ENCODE measurements at places on chromosomes 2 and 18. TPM values are rescaled to one million over a fixed set of nuclear protein-coding genes. Genes with fewer than 3 reads are reported as not detected.

GRCh38 chr2:18749912-18750526, 160.7 kb upstream of the NT5C1B start:
- no peak for DNase-seq

GRCh38 chr2:43111788-43112554, 114.4 kb downstream of the ZFP36L2 start:
- DNase-seq = peak; percentile 58

DNA sequence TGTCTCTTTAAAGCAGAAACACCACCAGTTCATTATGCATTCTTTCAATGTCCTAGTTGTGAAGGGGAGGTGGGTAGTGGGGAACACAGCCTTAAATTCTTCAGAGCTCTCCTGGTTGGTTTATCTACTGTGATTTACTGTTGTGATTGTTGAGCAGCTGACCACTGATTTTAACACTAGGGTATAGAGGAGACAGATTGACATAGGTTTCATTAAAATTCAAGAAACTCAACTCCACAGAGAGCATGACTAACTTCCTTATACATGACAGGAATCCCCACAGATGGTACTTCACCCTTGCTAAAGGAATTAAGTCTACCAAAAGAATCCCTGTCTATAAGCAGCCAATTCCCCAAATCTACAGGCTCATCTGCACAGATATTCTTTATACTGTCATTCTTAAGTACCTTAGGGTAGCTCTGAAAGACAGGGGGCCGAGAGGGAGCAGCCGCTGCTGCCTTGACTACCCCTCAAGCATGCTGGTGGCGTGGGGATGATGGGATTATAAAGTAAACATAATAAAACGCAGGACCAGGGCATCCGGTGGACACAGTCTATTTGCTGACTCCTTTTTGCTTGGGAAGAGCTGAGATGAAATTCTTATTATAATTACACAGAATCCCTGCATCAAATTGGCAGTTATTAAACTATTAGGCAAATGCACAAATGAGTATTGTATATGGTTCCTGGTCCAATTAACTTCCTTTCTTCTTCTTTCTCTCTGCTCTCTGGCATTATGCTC, 1377.6 kb upstream of the PIK3C3 start:
- no peak for DNase-seq

GRCh38 chr2:107635883-107636282, 190.8 kb upstream of the RGPD4 start:
- no peak for DNase-seq

DNA sequence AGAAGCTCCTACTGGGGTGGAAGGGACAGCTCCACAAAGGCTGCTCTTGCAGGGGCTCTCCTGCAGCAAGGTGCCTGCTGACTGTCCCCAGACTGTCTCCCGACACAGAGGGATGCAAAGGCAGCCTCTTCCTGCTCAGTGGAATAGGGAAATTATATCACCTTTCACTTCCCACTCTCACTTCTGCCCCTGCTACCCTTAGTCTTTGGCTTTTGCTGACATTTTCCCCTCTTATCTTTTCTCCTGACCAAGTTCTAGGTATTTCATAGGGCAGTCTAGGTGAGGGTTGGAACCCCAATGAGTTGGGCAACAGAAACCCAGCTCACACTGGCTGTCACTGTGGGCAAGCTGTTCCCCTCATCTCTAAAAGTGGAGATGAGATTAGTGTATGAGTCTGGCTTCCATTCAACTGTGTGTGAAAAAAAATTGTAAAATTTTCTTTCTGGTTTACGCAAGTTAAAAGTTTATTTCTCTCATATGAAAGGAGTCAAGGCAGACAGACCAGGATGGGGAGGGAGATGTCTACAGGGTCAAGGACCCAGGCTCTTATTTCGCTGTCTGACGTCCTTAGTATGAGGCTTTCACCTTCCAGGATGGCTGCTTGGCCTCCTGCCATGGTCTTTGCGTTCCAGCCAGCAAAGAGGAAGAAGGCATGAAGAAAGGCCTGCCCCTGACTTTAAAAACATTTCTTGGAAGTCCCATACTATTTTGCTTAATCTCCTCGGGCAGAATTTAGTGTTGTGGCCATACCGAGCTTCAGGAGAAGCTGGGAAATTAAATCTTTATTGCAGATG, 7.5 kb upstream of the MOCOS start:
- peak; percentile 90 for DNase-seq

DNA sequence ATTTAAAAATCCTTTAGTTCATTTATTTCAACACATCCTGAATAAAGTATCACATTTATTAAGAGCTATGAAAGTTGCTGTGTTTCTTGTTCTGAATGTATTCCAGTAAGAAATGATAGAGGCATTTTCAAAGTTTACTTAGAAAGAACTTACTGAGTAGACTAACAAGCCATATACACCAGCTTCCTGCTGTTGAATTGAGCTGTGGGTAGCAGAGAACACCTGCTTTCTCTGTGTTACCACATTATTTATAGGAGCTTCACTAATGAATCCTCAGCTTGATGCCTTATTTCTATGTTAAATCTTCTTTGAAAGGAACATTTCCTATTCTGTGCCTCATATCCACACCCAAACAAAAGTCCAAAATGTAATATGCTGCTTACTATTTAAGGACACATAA, 115.4 kb downstream of the CCDC141 start:
- DNase-seq = no peak

DNA sequence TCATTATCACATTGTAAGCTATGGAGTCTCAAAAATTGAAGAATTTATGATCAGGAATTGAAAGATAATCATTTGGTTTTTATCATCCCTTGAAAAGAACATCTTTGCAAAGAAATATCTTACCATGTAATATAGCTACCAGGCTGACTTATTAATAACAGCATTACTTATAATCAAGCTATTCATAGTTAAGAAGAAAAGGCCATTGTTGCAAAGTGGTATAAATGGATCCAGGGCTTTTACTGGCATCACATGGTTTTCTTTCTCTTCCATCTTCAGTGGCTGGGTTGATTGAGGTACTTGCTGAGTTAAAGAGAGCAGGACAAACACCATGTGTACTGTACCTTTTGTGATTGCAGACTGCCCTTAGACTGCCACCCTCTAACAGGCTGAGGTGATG, 39.6 kb downstream of the MFSD6 start:
- DNase-seq = no peak

DNA sequence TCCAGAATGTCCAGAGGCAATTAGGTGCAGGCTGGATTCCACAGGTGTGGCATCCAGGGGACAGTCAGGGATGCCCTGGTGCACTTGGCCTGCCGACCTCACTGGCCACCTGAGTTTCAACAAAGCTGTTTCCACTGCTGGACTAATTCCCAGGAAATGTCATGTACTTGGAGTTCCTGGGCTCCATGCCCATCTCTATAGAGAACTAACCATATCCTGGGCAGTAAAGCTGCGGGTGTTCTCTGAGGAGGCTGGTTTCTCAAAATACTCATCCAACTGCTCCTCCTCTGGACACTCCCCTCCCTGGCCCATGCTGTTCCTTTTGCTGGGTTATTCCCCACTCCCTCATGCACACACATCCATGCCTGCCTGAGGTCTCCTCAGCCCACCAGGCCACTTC, 161.9 kb upstream of the SKOR2 start:
- no peak for DNase-seq

DNA sequence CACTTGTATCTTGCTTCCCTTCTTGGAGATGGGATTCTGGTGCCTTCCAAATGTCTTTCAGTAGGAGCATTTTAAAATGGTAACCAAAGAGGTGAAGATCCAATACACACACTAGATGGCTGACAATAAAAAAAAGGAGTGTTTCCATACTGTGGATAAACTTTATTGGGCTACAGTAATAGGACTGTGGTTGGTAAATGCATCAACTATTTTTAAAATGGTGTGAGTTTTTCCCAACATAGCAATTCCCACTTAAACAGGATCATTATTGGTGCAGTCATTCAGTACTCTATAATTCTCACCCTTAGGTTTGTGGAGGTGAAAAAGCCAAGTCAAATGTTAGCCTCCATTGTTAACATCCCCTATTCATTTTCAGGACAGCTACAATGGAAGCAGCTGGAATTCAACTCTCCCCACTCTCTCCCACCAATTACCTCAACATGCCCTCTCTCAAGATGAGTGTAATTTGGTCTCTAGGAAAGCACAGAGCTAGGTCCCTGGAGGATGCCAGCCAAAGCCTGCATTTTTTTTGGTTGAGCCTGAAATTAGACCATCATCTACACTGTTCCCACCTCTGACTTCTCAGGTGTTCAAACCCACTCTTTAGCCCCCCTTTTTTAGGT, 273.3 kb downstream of the TCF4 start:
- no peak for DNase-seq

GRCh38 chr2:239882331-239882732, 142.8 kb downstream of the NDUFA10 start:
- peak; percentile 79 for DNase-seq

- no peak for DNase-seq
Measured at GRCh38 chr18:62717925-62718800, 2.8 kb downstream of the PHLPP1 start.

GRCh38 chr2:69453475-69454129, 16.4 kb upstream of the NFU1 start:
- no peak for DNase-seq

- DNase-seq = no peak
Measured at GRCh38 chr18:11091746-11092145, 57.6 kb downstream of the PIEZO2 start.

DNA sequence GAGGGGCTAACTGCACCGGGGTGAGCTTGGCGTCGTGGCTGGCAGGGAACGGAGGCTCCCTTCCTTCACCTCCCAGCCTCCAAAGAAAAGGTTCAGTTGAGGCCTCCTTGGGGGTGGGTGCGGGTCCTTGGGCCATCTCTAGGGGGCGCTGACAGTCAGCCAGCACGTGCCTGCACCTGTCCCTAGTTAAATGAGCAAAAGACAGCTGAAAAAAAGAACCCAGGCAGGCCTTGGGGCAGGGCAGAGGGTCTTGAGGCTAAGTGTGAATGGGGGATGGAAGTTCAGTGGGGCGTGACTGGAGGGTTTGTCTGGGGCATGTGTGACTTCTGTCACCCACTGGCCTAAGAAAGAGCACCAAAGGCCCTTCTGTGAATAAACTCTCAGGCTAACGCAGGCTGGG, 56.4 kb downstream of the ZFP36L2 start:
- DNase-seq = no peak

DNA sequence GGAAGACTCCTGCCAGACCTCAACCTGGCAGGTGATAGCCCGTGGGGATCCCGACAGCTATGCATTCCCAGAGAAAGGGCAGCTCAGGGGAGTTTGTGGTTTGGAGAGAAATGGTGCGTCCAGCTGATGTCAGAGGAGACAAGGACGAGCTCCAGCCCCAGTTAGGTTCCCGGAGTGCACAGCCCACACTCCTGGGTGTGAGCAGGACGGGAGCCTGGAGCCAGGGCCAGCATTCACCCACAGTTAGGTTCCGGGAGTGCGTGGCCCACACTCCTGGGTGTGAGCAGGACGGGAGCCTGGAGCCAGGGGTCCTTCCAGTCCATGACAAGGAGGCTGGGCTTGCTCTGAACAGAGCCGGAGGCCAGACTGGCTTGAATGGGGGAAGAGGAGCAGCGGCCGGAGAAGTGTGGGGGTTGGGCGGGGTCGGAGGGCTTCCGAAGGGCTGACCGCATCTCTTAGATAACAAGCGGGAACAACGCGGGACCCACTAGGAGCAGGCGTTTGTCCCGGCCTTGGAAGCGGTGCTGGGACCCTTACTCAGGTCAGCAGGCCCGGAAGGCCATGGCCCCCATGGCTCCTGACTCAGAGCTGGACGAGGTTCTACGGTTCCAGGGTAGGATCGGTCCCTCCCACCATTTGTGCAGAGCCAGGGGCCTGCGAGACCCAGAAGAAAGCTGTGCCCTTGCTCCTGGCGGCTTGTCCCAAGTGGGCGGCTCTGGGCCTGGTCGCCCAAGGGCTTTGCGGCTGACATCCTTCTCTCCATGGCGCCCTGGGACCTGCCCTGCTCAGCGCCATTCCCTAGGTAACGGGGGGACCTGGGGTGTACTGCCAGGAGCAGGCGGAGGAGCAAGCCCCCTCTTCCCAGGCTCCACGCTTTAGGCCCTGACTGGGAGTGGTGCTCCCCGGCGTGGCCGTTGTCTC, 185.6 kb downstream of the RTP5 start:
- no peak for DNase-seq

DNA sequence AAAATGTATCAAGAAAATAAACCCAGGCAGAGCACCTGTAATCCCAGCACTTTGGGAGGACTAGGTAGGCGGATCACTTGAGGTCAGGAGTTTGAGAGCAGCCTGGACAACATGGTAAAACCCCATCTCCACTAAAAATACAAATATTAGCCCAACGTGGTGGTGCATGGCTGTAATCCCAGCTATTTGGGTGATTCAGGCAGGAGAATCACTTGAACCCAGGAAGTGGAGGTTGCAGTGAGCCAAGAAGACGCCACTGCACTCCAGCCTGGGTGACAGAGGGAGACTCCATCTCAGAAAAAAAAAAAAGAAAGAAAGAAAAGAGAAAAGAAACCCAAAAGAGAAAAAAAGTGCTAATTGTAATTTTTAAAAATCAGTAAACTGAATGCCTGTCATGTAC, 41.4 kb downstream of the DDX18 start:
- DNase-seq = no peak

DNA sequence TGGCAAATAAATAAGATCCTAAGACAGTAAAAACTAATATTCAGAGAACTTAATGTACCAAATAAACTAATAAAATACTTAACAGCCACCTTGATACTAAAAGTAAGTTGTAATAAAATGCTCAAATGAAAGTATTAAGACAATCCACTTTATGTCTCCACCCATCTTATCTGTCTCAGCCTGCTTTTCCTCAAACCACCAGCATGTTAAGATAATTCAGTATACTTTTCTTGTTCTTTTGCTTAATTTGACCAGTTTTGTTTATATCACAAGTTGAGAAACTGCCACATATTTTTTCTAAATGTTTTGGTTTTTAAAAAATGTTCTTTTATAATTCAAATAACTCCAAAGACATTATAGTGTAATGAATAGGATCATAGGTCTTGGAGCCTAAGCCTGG, 142.0 kb downstream of the MBD5 start:
- no peak for DNase-seq

- no peak for DNase-seq
Measured at GRCh38 chr18:33711514-33711913, 133.5 kb downstream of the ASXL3 start.

DNA sequence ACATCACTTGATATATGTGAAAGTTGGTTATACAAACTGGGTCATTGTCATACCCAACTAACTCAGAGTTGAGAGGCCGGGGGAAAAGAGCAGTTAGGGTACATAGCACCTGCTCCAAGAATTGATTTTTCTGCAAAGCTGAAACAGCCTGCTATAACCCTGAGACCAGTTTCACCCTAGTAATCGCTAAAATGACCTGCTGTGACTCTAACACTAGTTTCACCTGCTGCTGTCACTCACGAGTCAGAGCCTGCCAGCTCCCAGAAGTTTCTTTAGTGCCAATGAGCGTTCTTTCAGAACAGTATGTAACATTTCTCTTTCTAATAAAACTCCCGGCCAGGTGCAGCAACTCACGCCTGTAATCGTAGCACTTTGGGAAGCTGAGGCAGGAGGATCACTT, 28.0 kb downstream of the SRSF7 start:
- no peak for DNase-seq

Gene MAP4K4
- total RNA-seq = 53.5 TPM

Gene TFPI
- 109 TPM for total RNA-seq

Gene BMP10
- 0.65 TPM for total RNA-seq

Gene FRZB
- 5.4 TPM for total RNA-seq

Gene ERBB4
- total RNA-seq = 3.2 TPM

Gene TGFBRAP1
- 16.1 TPM for total RNA-seq

Gene PSD4
- 10.5 TPM for total RNA-seq

Gene STPG4
- 0.52 TPM for total RNA-seq

Gene TMEM37
- total RNA-seq = 2.9 TPM

Gene RMDN2
- 6.6 TPM for total RNA-seq

Gene NBAS
- total RNA-seq = 38.0 TPM

Gene KLHL14
- total RNA-seq = 0.33 TPM

Gene CD8B
- total RNA-seq = 1.00 TPM

Gene PRKAG3
- not detected for total RNA-seq

Data from posterior vena cava (tissue), 2 donors.